ENCODE measurements at places on chromosomes 6 and 20.
A peak's percentile ranks its signal among the peaks of the same experiment; 100 is the strongest.

GRCh38 chr20:38267296-38267695, 6.8 kb upstream of the KIAA1755 start:
- DNase-seq, result no peak

GRCh38 chr6:39281312-39281980, 32.8 kb downstream of the KCNK17 start:
- no peak for DNase-seq

- DNase-seq, result peak; percentile 78
Observed at GRCh38 chr20:25859649-25860530, 163.2 kb upstream of the ZNF337 start.

- DNase-seq, result peak; percentile 23
Observed at GRCh38 chr6:50602292-50602691, 111.0 kb upstream of the TFAP2D start.

DNA sequence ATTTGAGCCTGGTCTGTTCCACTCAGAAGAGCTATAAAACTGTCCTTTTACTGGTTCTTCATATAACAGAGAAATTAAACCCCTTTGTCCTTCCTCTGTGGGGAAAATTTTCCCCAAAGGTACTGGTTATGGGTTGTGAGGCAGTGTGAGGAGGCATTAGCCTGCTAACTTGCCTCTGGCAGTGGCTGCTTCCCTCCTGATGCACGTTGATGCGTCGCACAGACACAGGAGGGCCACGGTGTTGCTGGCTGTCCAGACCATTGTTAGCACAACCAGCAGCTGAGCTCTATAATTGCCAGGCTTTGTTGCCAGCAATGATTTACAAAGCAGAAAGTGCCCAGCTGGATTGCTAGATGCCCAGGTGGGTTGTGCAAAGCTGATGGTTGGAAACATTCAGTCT, 10.1 kb downstream of the AAR2 start:
- DNase-seq, result no peak

DNA sequence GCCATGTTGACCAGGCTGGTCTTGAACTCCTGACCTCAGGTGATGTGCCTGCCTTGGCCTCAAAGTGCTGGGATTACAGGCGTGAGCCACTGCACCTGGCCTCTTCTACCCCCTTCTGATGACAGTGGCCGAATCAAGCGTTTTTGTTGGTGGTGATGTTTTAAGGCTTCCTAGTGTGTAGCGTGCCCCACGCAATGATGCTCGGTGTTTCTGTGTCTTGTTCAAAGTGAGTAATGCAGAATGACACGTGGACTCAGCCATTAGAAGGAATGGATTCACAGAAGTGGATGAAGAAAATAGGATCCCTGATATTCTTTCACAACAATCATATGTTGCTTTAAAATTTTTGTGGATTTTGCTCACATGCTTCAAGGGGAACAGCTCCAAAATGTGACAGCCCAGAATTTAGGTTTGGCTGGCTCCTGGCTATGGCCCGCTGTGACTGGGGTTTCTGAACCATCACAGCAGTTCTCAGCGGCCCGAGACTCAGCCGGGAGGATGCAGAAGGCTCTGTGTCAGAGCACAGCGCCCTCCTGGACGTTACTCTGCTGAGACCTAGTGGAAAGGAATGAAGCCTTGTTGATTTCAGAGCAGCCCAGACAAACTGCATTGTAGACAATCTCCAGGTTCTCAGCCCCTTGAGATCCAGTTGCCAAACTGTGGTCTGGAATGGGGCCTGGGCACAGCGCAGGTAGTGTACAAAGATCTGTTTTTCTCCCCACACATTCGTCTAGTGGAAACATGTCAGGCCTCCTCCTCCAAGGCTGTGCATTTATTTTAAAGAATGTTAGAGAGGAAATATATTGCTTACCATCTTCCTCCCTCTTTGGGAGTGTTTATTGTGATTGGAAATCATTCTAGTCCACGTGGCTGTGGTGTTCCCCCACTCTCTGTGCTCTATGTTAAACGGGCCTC, 57.6 kb upstream of the TIAM2 start:
- DNase-seq, result no peak

DNA sequence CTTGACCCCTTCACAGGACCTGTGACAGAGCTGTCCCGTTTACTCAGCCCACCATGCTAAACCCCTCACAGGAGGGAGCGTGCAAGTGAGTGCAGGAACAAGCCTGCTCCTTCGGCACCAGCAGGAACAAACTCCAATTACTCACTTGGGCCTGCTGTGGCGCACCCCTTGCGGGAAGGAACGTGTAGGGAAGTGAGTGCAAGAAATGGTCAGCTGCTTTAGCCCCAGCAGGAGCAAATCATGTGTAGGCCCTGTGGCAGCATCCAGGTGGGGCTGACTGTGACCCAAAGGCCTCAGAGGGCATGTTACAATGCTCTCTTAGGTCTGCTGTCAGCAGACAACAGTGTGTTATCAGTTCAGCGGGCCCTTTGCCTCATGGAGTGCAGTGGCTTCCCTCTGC, 574.4 kb downstream of the PRKN start:
- no peak for DNase-seq

- DNase-seq, result no peak
Observed at GRCh38 chr6:97917369-97917768, 634.4 kb upstream of the MMS22L start.

DNA sequence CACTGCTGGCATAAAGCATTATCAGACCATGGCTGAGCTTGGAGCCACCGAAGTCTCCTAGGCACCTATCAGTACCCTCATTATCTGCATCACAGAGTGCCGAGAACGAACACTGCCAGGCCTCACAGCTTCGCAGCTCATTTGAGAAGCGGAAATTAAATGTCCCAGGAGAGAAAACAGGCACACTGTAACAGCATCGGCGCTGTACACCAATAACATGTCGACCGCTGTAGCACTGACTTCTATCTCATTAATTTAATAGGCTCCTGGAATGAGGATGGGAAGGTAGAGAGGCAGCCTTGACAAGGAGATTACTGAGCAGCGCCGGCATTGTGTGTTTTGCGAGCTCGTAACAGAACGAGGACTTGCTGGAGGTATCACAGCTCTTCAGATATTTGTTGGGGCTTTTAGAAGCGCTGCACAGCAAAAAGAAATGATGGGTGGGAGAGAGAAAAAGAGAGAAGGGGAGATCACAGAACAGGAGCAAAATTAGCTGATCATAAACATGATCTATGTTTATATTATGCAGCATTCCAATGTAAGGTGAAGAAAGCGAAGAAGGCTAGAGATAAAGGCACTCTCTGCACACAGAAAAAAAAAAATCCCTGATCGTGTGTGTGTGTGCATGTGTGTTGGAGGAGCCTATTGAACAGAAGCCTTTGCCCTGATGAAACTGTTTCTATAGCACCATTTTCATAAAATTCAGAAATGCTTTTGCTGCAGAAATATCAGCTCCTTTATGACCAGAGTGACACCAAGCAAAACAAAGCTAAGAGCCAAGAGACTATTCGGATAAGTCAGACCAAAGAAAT, 29.2 kb downstream of the ID4 start:
- DNase-seq, result no peak

GRCh38 chr6:33018904-33019303, 9.5 kb upstream of the HLA-DOA start:
- peak; percentile 85 for DNase-seq

GRCh38 chr6:79158856-79159516, 75.5 kb downstream of the HMGN3 start:
- no peak for DNase-seq

DNA sequence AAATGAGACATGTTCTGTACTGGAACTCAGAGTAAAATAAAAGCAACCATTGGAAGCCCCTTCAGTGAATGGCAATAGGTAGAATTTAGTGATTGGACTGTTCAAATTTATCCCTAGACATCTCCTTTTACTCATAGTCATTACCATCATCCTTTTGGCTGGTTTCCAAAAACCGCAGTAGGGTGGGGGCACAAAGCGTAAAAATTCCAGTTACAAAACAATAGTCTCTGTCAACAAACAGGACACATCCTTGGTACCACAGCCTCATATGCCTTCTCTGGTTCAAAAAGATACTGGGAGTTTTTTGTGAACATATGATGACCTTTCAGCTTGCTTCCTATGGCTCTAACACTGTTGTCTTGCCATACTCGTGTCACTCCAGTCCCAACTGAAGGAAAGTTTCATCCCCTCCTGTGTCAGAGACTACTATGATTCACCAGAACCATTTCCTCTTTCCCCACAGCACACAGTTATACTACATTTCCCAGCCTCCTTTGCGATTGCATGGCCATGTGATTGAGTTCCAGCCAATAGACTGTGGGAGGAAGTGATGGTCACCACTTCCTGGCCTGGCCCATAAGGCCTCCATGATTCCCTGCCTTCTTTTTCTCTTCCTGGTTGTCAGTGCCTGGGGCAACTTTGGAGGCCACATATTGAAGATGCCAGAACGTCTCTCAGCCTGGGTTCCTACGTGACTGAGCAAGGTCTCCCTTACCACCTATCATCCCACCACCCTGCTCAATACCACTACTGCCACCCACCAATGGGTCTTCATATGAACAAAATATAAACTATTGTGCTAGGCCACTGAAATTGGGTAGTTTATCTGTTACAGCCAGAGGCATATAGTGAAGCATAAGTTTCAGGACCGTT, 162.4 kb downstream of the ID4 start:
- no peak for DNase-seq

DNA sequence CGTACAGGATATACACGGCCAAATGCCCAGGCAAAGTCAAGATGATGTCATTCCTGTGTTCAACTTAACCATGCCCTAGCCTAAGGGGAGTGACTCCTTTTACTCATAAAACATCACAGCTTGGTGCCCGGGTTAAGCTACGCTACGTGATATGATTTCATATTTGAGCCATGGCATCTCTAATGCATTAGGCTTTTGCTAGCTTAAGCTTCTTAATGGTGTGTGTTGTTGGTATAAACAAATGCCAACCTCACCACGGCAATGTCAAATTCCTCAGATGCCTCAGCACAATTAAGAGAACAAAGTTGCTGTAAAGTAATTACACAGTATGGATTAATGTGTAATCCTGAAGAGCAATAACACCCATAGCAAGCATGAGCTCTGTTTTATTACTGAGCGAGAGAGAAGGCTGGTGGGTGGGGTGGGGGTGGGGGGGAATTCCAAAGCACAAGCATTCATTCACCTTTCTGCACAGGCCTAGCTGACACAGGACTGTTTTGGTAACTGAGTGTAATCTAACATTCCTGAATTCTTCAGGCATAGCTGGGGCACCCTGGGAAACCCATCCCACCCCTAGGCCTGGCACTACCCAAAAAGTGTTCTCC, 44.7 kb upstream of the CNKSR3 start:
- no peak for DNase-seq

DNA sequence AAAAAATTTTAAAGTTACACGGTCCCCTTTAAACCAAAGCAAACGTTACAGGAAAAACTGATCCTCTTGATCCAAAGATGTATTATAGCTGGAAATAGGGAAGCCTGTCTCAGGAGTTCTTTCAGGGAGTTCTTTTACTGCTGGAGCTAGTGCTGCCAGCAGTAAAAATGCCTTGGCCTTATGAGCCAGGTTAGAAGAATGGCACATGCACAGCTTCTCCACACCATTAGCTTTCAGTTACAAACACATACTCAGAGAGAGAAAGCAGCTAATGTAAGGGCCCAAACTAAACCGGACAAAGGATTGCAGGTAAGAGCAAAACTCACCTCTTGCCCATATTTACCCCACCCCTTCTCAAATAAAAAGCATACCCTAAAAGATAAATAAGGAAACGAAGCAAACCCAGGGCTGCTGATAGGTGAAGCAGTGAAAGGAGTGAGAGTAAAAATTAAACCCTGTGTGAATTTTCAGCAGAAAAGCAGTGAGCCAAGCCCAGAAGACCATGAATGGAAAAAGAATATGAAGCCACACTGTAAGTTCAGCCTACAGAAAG, 19.0 kb downstream of the TBC1D20 start:
- no peak for DNase-seq

DNA sequence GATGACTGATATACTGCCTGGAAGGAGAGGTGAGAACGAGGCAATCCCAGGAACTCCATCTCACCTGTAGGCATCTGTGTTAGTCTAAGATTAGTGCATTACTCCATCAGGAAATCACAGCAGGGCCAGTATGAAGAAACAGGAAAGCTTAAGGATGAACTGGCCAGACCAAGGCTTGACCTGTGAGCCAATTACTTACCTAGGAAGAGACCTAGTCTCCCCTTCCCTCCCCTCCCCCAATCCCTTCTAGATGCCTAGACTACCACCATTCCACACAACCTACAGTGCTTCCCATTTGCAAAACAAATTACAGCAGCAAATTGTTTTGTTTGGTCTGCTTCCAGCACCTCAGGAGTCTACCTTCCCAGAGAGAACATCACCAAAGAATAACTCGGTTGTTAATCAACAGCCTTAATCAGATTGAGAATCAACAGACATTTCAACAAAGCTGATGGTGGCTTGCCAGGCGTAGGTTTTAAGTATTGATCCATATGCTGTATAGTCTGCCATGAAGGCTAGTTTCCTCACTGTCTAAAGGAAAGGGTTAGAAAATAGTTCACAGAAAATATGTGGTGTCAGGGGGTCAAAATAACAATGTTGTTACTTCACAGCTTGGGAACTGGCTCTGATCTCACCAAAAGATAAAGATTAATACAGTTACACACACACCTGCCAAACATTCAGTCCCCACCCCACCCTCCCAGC, 10.1 kb downstream of the PKHD1 start:
- no peak for DNase-seq

All from CD4-positive, alpha-beta T cell treated with Interferon alpha-2 for 1 hour (primary cell).